ENCODE measurements at places on chromosomes 5 and 9.

- no peak for DNase-seq
These were observed 22.6 kb upstream of the NADK2 start for GRCh38 chr5:36264202-36264760.

GRCh38 chr9:137493364-137494103, 34.4 kb upstream of the NSMF start:
- no peak for DNase-seq

GRCh38 chr5:110768138-110768860, 29.5 kb downstream of the SLC25A46 start:
- DNase-seq = no peak

- no peak for DNase-seq
These were observed 267.7 kb downstream of the ADAMTS6 start for GRCh38 chr5:65213921-65214525.

GRCh38 chr5:97229688-97230285, 46.7 kb upstream of the RIOK2 start:
- no peak for DNase-seq

DNA sequence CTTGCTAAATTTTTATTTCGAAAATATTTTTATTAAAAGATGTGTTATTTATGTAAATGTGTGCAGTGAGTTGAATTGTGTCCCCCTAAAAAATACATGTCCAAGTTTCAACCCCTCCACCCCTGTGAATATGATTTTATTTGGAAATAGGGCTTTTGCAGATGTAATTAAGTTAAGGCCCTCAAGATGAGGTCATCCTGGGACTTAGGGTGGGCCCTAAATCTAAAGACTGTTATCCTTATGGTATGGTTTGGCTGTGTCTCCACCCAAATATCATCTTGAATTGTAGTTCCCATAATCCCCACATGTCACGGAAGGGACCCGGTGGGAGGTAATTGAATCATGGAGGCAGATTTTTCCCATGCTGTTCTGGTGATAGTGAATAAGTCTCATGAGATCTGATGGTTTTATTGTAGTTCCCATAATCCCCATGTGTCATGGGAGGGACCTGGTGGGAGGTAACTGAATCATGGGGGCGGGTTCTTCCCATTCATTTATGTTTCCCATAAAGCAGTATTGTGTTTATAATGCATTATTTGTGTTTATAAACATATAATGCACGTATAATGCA, 1.5 kb upstream of the TMED7 start:
- no peak for DNase-seq

DNA sequence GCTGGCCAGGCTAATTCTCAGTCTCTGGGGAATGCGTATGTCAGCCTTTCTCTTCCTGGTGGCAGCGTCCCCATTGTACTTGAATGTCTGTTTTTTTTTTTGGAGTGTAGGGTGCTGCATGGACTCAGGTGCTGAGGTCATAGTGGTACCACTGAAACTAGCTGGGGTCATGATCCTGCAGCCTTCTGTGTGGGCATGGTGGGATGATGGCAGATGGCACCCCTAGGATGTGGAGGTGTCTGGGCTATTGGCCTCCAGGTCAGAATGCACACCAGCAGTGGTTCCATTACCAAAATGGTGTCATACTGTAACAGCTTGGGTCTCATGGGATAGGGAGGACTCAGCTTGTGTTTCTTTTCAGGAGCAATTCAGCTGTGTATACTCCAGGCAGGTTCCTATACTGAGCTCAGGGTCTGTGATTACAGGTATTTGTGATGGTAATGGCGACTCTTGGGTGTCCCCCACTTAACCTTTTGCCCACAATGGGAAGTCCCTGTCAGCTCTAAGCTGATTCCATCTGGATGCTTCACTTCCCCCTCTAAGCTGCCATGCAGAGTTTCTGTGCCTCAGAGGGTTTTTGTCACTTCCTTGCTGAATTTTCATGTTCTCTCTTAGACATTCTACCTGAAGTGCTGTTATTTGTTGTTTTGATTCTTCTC, 17.9 kb downstream of the HSD17B4 start:
- no peak for DNase-seq

DNA sequence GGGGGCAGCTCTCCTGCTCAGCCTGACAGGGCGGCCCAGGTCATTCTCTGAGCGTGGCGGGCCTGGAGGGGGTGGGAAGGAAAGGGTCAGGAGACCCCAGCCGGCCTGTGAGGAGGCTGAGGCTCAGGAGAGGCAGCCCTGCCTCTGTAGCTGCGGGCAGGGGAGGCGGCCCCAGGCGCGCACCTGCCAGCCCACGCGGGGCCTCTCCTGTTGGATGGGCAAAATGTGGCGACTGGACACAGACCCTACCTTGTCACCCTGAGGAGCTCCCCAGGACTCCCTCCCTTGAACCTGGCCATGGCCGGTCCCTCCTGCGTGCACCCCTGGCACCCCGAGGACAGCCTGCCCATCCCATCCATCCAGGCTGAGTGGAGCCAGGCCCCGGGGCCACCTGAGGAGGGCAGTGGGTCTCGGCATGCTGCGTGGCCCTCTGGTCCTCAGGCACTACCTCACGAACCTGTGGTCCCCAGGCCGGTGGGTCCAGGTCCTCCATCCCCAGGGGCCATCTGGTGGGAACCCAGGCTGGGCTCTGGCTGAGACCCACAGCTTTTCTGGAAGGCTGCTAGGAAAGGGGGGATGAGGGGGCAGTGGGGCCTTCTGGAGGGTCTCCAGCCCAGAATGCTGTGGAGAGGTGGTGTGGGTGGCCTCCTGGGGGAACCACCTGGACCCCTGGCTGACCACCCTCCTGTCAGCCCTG, 15.1 kb upstream of the NRARP start:
- peak; percentile 60 for DNase-seq

DNA sequence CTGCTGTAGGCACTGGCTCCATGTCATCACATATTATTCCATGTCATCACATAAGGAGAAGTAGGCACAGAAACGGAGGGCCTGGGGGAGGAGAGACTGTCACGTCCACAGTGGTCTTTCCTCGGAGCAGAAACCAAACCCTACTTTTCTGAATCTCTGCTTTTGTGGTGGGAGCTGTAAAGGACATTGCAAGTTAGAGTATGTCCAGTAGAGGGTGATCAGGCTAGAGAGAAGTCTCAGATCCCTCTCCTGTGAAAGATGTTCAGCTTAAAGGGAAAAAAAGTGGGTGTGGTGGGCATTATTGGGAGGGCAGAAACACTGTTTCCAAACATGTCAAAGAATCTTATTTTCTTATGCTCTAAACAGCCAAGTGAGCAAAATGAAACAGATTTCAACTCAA, 19.4 kb upstream of the FBP2 start:
- DNase-seq = no peak

GRCh38 chr9:18893491-18893890, 139.5 kb downstream of the SAXO1 start:
- no peak for DNase-seq

GRCh38 chr5:963310-963672, 45.3 kb upstream of the NKD2 start:
- DNase-seq = no peak

GRCh38 chr9:111914749-111915424, 18.3 kb downstream of the UGCG start:
- no peak for DNase-seq

GRCh38 chr5:32031089-32031488, 143.0 kb downstream of the GOLPH3 start:
- no peak for DNase-seq

GRCh38 chr9:119289740-119290433, 79.3 kb downstream of the BRINP1 start:
- DNase-seq = no peak

- DNase-seq = no peak
These were observed 384.4 kb upstream of the PDE4D start for GRCh38 chr5:60277941-60278340.

- no peak for DNase-seq
These were observed 704.3 kb upstream of the ZNF608 start for GRCh38 chr5:125450771-125451170.

DNA sequence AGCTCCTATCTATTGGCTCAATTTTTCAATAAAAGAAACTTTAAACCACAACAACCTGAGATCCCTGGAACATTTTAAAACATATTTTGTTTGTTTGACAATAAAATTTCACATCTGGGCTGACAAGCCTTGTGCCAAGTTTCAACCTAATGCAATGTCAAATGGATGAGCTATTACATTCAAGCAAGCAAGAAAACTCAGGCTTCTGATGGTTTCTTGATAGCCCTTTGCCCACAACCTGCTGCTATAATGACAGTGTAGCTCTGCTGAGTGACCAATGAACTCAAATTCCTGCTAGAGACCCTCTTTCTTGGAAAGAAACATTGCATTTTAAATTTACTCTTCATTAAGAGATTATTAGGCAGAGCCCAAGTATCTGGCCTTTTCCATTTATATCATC, 472.9 kb downstream of the ARHGEF28 start:
- no peak for DNase-seq

- no peak for DNase-seq
These were observed 16.4 kb downstream of the FGF1 start for GRCh38 chr5:142669477-142669876.

DNA sequence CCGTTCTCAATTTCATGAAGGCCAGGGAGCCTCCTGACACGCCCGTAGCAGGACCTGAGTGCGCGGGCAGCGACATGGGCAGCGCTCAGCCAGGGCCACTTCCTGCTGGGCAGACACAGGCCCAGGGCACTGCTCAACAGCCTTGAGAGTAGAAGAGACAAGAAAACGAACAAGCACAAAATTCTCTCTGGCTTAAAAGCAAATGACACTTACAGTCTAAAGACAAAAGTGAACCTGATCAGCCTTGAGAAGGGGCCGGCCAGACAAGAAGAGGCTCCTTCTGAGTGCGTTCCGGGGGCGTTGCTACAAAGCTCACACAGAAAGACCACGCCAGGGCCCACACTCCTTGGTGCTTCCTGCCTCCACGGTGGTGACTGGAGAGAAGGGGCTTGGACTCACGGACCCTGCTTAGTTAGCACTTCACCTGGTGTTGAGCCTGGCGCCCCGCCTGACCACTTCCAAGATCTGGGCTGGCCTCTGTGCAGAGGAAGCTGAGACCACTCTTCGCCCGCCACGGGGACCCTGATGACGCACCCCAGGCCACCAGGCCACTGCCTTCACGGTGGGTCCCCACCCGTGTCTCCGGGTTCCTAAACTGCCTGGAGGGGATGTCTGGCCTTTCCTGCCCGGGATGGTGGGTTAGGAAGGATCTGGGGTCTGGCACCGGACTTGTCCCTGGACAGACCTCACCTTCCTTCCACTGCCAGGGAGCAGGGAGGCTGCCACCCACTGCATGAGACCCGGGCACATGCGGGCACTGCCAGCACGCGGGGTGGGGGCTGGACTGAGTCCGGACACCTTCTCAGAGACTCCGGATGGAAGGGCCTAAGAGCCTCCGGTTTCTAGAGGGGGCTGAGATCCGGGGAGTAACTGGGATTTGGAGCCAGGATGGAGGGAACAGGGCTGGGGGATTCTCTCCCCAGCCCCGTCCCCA, 1.3 kb downstream of the SLC12A7 start:
- DNase-seq = no peak

- no peak for DNase-seq
These were observed 1.3 kb downstream of the FBXL7 start for GRCh38 chr5:15501091-15501791.

GRCh38 chr5:142325725-142326479, 1.1 kb upstream of the SPRY4 start:
- DNase-seq = peak; percentile 69

DNA sequence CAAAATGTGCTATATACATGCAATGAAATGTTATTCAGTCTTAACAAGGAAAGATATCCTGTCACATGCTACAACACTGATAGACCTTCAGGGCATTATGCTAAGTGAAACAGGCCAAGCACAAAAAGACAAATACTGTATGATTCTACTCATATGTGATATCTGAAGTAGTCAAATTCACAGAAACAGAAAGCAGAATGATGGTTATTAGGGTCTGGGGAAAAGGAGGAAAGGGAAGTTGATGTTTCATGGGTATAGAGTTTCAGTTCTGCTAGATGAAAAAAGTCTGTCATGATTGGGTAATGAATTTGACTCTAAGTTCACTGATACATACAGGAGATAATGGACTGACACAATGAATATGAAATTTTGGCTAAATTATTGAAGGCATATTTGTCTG, 11.2 kb upstream of the RIC1 start:
- DNase-seq = no peak

- DNase-seq = no peak
These were observed 66.9 kb downstream of the FER start for GRCh38 chr5:108814551-108814950.

All from activated effector memory CD4-positive, alpha-beta T cell treated with anti-CD3 and anti-CD28 coated beads, Interleukin-2, amount 50 U/mL, for 16 hours (primary cell).